ENCODE measurements at places on chromosomes 12 and 14.

DNA sequence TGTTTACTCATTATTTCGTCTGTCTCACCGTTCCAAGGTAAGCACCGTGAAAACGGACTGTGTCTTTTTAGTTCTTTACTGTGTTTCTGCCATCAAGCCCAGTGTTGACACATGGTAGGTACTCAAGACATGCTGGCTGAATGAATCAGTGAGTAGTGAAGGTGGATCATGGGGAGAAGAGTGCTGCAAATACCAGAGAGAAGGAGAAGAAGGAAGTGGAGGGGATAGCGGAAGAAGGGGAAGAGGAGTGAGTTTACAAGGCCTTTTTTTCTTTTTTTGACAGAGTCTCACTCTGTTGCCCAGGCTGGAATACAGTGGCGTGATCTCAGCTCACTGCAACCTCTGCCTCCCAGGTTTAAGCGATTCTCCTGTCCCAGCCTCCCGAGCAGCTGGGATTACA, 54.6 kb downstream of the ETV6 start:
- DNase-seq = no peak

- no peak for DNase-seq
These were observed 158.2 kb upstream of the RGS6 start for GRCh38 chr14:71773898-71774481.

- no peak for DNase-seq
These were observed 41.8 kb upstream of the FRMD6 start for GRCh38 chr14:51609955-51610283.

DNA sequence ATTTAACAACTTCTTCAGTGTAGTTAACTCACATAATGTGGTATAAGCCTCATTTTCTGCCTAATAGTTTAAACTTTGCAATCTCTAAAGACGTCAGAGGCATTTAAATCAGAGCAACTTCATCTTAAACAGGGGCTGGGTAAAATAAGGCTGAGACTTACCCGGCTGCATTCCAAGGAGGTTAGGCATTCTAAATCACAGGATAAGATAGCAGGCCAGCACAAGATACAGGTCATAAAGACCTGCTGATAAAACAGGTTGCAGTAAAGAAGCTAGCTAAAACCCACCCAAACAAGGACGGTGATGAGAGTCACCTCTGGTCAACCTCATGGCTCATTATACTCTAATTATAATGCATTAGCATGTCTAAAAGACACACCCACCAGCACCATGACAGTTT, 115.6 kb upstream of the PKP2 start:
- DNase-seq = no peak

- no peak for DNase-seq
These were observed 124.9 kb downstream of the DERA start for GRCh38 chr12:16036073-16036472.

Measured in CD4-positive, alpha-beta T cell treated with Interleukin-15 for 4 hours (primary cell).